Subcutaneous adipose tissue (tissue), 4 donors: ENCODE measurements at places on chromosomes 4 and X. TPM values are rescaled to one million over a fixed set of nuclear protein-coding genes. Genes with fewer than 3 reads are reported as not detected.

SOD3 gene
- total RNA-seq = 106 TPM

ARMCX1 gene
- 23.2 TPM for total RNA-seq

NHSL2 gene
- total RNA-seq = 5.6 TPM

SSX4B gene
- not detected for total RNA-seq

XPNPEP2 gene
- 6.4 TPM for total RNA-seq

PRSS12 gene
- not detected for total RNA-seq

SYTL5 gene
- total RNA-seq = 0.33 TPM

FRMD7 gene
- total RNA-seq = not detected

EGFL6 gene
- 11.6 TPM for total RNA-seq

AKAP4 gene
- total RNA-seq = not detected

TMEM47 gene
- total RNA-seq = 54.9 TPM

TGIF2LX gene
- total RNA-seq = not detected

HPSE gene
- total RNA-seq = 0.75 TPM

ZNF185 gene
- 7.0 TPM for total RNA-seq

MAGEA4 gene
- not detected for total RNA-seq

CCDC120 gene
- total RNA-seq = 1.5 TPM

FAM133A gene
- not detected for total RNA-seq

ABLIM2 gene
- 7.1 TPM for total RNA-seq

EFNB1 gene
- 37.7 TPM for total RNA-seq

NXF3 gene
- total RNA-seq = 3.5 TPM

MAP9 gene
- 2.9 TPM for total RNA-seq

CXCL13 gene
- 0.44 TPM for total RNA-seq

HMX1 gene
- total RNA-seq = not detected

GAGE12E gene
- not detected for total RNA-seq

ABCG2 gene
- total RNA-seq = 5.5 TPM

SLC34A2 gene
- total RNA-seq = not detected

UCP1 gene
- total RNA-seq = not detected

COL4A6 gene
- 1.0 TPM for total RNA-seq

IL1RAPL2 gene
- 0.17 TPM for total RNA-seq

ADH1C gene
- 51.7 TPM for total RNA-seq

GUCY1B1 gene
- total RNA-seq = 5.5 TPM

UGT8 gene
- total RNA-seq = not detected

IL13RA2 gene
- not detected for total RNA-seq

RASSF6 gene
- total RNA-seq = not detected

GPC3 gene
- 77.0 TPM for total RNA-seq

TMEM33 gene
- 29.0 TPM for total RNA-seq

CCNQ gene
- total RNA-seq = 25.6 TPM

KIAA1210 gene
- not detected for total RNA-seq
